ENCODE measurements at places on chromosomes 6 and 20. TPM values are rescaled to one million over a fixed set of nuclear protein-coding genes. Genes with fewer than 3 reads are reported as not detected.

The MYH7B gene
- not detected for total RNA-seq

The PRELID3B gene
- 59.0 TPM for total RNA-seq

The CCDC170 gene
- 0.12 TPM for total RNA-seq

The COL21A1 gene
- 0.50 TPM for total RNA-seq

The ID4 gene
- total RNA-seq, result 0.71 TPM

The POPDC3 gene
- total RNA-seq, result 24.4 TPM

The FAM209B gene
- 0.22 TPM for total RNA-seq

The SNTA1 gene
- 11.1 TPM for total RNA-seq

The FAM162B gene
- not detected for total RNA-seq

The TCP11 gene
- not detected for total RNA-seq

The OR2H2 gene
- total RNA-seq, result not detected

The EDEM2 gene
- total RNA-seq, result 51.9 TPM

The UBR2 gene
- 6.9 TPM for total RNA-seq

The C6orf141 gene
- total RNA-seq, result 13.3 TPM

The EEF1E1 gene
- 93.7 TPM for total RNA-seq

The WFDC6 gene
- total RNA-seq, result not detected

The EYA4 gene
- 8.3 TPM for total RNA-seq

The ULBP3 gene
- 4.0 TPM for total RNA-seq

The PSORS1C1 gene
- total RNA-seq, result 4.2 TPM

The GHRH gene
- not detected for total RNA-seq

The SLPI gene
- 15.2 TPM for total RNA-seq

The HLA-DOB gene
- total RNA-seq, result 0.20 TPM

The SYNJ2 gene
- 49.0 TPM for total RNA-seq

The SUPT3H gene
- total RNA-seq, result 3.9 TPM
